ENCODE measurements at places on chromosomes 6 and 20. TPM values are rescaled to one million over a fixed set of nuclear protein-coding genes. Genes with fewer than 3 reads are reported as not detected.

Gene DEFB110
- not detected for total RNA-seq

Gene PI3
- total RNA-seq = not detected

Gene LY6G6C
- not detected for total RNA-seq

Gene VEGFA
- 217 TPM for total RNA-seq

Gene EBF4
- 12.8 TPM for total RNA-seq
